Gastroesophageal sphincter (tissue), 4 donors: ENCODE measurements at places on chromosomes 1 and 21. TPM values are rescaled to one million over a fixed set of nuclear protein-coding genes. Genes with fewer than 3 reads are reported as not detected.

- peak; percentile 41 for ATAC-seq
These were observed 120.8 kb downstream of the LMO4 start for GRCh38 chr1:87449348-87449963.

- no peak for ATAC-seq
These were observed 24.9 kb downstream of the PCAT6 start for GRCh38 chr1:202835548-202836072.

- ATAC-seq, result no peak
These were observed 59.3 kb upstream of the PTGFRN start for GRCh38 chr1:116850436-116850835.

- ATAC-seq, result no peak
These were observed 90.1 kb upstream of the ACTL8 start for GRCh38 chr1:17665054-17665453.

- ATAC-seq, result no peak
These were observed 63.1 kb downstream of the TMPRSS15 start for GRCh38 chr21:18340387-18340942.

Gene S100A3
- 0.69 TPM for total RNA-seq

Gene CITED4
- 9.2 TPM for total RNA-seq

Gene HTR1D
- total RNA-seq, result not detected

Gene KLHL20
- total RNA-seq, result 49.7 TPM
